ENCODE measurements at places on chromosomes 1 and 21.
A peak's percentile ranks its signal among the peaks of the same experiment; 100 is the strongest.

DNA sequence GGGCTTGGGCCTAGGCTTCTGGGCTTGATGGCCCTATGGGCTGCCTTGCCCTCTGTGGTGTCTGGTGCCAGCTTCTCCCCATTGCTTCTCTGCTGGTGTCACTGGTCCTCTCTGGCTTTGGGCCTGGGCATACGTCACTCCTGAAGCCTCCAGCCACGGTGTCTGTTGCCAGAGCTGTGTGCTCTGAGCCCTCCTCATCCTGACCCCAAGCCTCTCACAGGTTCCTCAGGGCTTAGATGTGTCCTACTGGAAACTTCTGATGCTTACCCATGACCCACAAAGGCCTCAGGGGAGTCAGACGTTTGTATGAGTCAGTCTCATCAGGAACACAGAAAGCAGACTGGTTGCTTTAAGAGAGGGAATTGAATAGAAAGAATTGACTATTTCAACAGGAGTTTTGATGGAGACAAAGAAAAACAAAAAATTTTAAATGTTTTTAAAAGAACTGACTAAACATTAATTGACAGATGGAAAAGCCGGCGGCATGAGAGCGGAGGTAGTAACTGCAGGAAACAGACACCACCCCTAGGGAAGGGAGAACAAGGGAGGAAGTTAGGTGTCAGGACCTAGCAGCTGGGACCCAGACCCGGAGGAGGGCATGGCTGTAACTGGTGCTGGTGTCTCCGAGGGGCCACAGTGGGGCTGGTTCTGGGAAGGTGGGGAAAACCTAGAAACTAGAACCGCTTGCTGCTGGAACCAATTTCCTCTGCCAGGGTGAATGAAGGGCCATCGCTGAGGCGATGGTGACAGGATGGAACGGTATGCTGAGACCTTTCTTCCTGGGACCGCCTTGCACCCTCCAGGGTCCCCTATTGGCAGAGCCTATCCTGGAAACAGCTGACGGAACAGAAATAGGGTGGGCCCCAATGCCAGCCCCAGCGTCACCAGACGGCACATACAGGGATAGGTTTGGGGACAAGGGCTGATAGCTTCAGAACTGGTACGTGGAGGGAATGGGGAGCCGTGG lies 40.0 kb upstream of the CITED4 start:
- DNase-seq = no peak

DNA sequence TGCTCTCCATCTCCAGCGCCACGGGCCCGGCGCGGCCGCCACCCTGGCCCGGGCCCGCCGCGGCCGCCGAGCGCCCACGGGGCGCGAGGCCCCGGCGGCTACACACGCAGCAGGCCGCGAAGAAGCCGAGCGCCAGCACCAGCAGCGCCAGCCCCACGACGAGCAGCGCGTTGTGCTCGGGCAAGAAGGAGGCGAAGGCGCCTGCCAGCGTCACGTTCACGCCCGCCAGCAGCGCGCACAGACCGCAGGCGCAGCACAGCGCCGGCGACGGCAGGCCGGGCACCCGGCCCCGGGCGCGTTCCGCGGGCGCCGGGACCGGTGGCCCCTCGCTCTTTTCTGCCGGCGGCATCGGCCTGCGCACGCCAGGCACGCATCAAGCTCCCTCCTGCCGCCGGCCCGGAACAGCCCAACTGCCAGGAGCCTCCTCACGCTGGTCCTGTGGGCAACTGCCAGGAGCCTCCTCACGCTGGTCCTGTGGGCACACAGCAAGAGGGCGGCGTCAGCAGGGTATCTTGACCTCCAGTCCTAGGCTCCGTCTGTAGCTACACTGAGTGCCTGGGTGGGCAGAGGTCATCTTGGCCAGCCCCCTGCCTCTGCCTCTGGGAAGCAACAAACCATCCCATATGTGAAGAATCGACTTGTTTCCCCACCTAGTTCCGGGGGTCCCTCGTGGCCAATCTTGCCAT lies 18.1 kb downstream of the KNCN start:
- no peak for DNase-seq

GRCh38 chr1:47682198-47682597 lies 244.4 kb downstream of the FOXD2 start:
- DNase-seq = no peak

- no peak for DNase-seq
Observed at GRCh38 chr1:231460614-231461013, 38.5 kb upstream of the EGLN1 start.

DNA sequence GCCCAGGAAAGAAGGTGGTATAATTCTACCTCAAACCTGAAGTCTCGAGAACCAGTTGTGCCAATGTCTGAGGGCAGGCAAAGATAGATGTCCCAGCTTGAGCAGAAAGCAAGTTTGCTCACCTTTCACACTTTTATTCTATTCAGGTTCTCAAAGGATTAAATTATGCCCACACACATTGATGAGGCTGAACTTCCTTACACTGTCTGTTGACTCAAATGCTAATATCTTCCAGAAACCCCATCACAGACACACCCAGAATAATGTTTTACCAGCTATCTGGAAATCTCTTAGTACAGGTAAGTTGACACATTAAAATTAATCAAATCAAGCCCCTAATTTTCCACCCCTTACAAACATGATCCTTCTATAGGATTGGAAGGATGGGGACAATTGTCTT lies 605.7 kb downstream of the NUF2 start:
- no peak for DNase-seq

GRCh38 chr1:150560011-150560438 lies 10.8 kb downstream of the ADAMTSL4 start:
- DNase-seq = peak; percentile 55

DNA sequence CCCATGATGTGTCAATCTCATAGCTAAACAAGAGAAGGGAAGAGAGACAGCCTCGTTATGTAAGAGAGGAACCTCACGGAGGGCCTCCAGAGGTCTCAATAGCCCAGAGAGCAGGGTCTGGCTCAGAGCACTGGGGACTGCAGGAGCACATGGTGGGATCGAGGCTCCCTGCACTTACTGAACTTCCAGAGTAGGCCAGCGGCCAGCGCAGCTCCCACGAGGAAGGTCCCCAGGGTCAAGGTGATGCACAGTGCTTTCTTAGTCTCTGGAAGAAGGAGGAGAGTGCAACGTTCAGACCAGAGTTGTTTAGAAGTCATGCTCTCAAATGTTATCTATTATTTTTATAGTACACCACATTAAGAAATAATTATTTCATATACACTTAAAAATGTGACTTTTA lies 18.6 kb downstream of the TMPRSS2 start:
- no peak for DNase-seq

DNA sequence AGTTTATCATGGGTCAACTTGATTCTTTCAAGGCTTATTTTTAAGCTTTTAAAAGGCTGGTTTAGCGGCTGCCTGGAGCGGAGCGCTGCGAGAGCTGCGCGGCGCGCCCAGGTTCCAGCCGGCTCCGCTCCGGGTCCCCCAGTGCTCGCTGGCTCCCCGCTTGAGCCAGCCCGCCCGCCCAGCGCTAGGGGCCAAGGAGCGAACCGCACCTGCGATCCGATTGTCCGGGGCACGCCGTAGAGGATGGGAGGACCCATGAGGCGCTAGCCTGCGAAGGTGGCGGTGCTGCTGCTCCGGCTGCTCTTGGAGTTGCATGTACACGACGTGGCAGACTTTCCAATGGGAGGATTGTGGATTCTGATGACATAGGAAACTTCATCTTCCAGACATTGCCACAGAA lies 9.9 kb upstream of the CFHR4 start:
- no peak for DNase-seq

GRCh38 chr21:46284077-46284644 lies 1.2 kb downstream of the MCM3AP start:
- no peak for DNase-seq
